Fibroblast of villous mesenchyme (primary cell): ENCODE measurements at places on chromosomes 4 and X. TPM values are rescaled to one million over a fixed set of nuclear protein-coding genes. Genes with fewer than 3 reads are reported as not detected.

GRCh38 chr4:110112056-110112455 is 86.4 kb downstream of the ELOVL6 start:
- DNase-seq: no peak

DNA sequence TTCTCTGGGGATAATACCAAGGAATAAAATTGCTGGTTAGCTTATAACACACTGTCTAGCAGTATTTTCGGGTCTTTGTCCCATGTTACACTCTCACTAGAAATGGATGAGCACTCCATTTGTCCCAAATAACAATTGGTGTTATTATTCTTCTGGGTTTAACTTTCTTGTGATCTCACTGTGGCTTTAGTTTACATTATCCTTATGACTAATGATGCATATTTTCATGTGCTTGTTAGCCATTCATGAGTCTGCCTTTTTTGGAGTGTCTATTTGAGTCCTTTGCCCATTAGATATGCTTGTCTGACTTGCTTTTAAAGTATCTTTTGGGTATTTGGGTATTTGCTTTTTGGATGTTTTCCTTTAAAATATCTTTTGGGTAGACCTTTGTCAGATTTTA is 372.9 kb upstream of the TENM3 start:
- DNase-seq: no peak

- no peak for DNase-seq
Observed at GRCh38 chrX:111955901-111956300, 79.9 kb downstream of the TRPC5OS start.

GRCh38 chr4:168604496-168605373 is 107.9 kb downstream of the PALLD start:
- peak; percentile 84 for DNase-seq

DNA sequence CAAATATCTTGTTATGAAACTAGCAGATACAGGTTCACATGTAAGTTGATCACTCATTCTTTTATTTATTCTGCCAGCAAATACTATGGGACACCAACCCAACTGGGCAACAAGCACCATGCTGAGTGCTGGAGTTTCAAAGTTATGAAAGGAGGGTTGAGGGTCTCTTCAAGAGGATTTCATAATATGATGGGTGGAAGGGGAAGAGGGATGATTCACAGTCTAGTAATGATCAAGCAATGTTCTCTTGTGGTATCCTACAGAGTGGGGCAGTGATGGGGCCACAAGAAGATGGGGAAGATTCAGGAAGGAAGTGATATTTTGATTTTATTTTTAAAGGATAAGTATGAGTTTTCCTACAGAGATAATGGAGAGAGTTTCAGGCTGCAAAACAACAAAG is 46.2 kb upstream of the TXK start:
- DNase-seq: no peak

- no peak for DNase-seq
Observed at GRCh38 chr4:97759785-97760184, 383.5 kb downstream of the STPG2 start.

DNA sequence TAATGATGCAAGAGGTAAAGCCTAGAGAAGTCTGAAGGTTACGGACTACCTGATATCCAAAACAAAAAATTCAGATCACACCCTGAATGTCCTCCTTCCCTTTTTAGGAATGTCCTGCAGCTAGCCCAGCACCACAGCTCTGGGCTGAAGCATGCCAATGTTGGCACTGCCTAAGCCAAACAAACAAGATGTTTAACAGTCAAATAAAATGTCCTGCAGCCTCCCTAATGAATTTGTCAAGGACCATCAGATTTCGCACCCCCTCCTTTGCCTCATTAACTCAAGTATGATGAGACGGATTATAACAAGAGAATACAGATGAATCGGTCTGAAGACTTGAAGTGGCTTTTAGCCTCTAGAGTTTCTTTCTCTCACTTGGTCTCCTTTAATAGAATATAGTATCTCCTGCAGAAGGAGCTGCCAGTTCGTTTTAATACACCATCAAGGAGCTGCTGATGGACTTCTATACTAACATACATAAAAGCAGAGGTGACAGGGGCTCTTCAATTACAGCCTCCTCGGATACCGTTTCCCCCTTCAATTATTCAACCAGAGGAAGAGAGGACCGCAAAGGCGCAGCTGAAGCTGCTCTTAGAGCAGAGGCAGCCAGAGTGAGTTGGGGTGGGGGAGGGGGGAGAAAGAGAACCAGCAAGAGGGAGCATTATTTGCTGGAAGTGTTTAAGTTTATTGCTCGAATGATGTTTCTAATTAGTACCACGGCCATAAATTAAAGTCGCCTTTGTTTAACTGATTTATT is 3.0 kb upstream of the MAB21L2 start:
- no peak for DNase-seq

GRCh38 chr4:18128241-18128640 is 106.7 kb upstream of the LCORL start:
- DNase-seq: no peak

DNA sequence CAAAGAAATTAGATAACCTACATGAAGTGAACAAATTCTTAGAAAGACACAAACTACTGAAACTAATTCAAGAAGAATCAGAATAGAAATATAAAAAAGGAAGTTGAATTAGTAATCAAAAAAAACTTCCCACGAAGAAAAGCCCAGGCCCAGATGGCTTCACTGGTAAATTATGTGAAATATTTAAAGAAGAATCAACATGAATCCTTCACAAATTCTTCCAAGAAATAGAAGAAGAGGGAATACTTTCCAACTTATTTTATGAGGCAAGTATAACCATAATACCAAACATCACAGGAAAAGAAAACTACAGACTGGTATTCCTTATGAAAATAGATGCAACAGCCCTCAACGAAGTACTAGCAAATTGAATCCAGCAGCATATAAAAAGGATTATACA is 30.7 kb downstream of the MOSPD2 start:
- DNase-seq: no peak

FAM236A gene
- total RNA-seq: not detected in 2 replicates

GPC3 gene
- total RNA-seq: 0.32 TPM in 1 of 2 replicates, not detected in the other

C1GALT1C1 gene
- 35.4 and 84.2 TPM in 2 replicates for total RNA-seq

GABRB1 gene
- total RNA-seq: 0.32 TPM in 1 of 2 replicates, not detected in the other

TMSB15C gene
- 3.9 and 5.2 TPM in 2 replicates for total RNA-seq

ADH6 gene
- total RNA-seq: under 0.01 TPM in 1 of 2 replicates, not detected in the other

SLC49A3 gene
- 3.9 and 7.1 TPM in 2 replicates for total RNA-seq
